ENCODE measurements at places on chromosomes 3 and 15.

DNA sequence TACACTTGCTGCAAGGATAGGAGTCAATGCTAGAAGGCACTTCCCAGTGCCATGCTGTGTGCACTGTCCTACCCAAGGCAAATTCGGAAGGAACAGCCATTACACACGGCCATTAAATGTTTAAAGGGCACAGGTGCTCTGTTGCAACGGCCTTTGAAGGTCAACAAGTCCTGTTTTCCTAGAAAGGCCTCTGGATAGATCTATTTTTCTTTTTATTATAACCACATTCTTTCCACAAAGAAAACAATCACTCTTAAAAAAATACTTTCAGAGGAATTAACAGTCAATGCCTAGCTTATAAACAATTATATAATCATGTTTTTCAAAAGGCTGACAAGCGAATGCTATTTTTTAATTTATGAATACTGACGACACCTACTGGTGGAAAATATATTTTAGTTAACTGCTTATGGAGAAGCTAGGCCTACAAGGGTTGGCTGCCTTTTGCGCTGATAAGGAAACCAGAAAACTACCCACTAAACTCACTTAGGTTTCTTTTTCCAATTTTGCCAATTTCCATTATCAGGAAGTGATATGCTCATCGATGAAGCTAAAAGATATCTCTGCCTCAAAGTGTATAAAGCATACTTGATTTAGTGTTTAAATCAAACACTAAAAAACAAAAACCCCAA is 2.4 kb downstream of the ARHGEF3 start:
- DNase-seq = peak; percentile 79
- no peaks in the 10 kb centered on the region for H3K27me3 ChIP-seq
- H3K4me1 ChIP-seq = peaks cover 59% of the 10 kb centered on the region
- peaks cover 42% of the 10 kb centered on the region for H3K36me3 ChIP-seq
- H3K4me3 ChIP-seq = peak overlapping the region; percentile 97
- H3K27ac ChIP-seq = peak overlapping the region; percentile 78

DNA sequence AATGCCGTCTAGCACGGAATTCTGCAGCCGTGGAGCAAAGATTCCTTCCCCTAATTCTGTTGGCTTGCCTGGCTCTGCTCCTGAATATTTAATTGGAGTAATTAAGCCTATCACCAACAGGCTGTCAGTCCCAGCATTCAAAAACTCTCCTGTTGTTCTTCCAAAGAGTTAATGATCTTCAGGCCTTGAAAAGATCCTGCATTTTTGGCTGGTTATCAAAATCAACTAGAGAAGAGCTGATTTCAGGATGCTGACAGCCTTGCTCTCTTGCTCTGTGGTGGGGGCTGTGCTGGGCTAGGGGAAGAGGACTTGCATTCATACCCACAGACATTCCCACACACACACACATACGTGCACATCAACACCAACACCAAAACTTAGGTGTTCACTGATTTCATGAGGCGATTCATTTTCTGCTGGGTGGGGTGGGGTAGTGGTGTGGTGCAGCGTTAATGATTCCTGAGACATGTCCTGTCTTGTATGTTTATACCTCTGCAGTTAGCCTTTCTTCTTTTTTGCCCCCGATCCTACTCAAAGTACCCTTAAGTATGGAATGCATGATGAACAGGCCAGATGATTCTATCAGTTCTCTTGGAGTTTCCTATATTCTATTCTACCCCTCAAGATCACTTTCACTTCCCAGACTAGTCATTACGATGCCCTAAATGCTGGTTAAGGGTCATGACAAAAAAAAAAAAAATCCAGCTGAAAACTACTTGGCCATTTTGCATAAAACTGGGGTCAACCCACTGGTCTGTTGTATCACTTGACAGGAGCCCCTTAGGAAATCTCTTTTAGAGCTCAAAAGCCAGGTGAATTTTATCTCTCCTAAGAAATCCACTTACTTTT is 42.3 kb downstream of the CPN2 start:
- H3K4me3 ChIP-seq = peak overlapping the region; percentile 7
- H3K36me3 ChIP-seq = peaks cover 3% of the 10 kb centered on the region
- no peaks in the 10 kb centered on the region for H3K27me3 ChIP-seq

GRCh38 chr3:52509753-52510328 is 14.7 kb downstream of the STAB1 start:
- no peaks in the 10 kb centered on the region for H3K4me1 ChIP-seq
- no peaks in the 10 kb centered on the region for H3K27me3 ChIP-seq
- H3K36me3 ChIP-seq = no peaks in the 10 kb centered on the region
- H3K4me3 ChIP-seq = no peak overlapping the region
- no peak overlapping the region for H3K27ac ChIP-seq

DNA sequence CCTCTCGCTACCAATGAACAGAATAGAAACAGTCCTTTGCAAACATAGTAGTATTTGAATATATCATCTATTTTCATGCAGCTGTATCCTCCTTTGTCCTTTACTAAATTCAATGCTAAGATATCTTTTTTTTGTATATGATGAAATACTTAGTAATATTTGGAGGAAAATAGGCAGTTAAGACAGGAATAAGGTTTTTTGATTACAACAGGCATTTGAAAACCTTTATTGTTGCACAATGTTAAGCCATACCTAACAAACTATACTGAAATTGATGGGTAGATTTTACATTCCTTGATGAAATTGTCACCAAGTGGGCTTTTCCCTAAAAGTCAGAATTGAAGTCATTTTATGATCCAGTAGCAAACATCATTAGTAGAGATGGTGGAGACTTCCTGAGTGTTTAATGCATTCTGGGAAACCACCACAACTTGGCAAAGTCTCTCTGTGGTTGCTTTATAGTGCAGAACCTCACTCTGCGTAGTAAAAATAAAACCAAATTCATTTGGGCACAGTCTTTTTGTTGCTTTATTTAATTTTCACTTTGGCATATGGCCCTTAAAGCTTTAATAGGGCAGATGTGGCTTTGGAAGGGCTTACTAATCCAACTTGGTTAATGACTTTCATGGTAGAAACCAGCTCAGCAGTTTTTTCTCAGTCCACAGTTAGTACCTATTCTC is 216.0 kb downstream of the DIPK2A start:
- H3K36me3 ChIP-seq = no peaks in the 10 kb centered on the region
- H3K27ac ChIP-seq = no peak overlapping the region
- H3K4me3 ChIP-seq = no peak overlapping the region
- no peaks in the 10 kb centered on the region for H3K4me1 ChIP-seq

- H3K4me1 ChIP-seq = peaks cover 37% of the 10 kb centered on the region
- DNase-seq = no peak
- no peak overlapping the region for H3K27ac ChIP-seq
- no peaks in the 10 kb centered on the region for H3K27me3 ChIP-seq
- no peak overlapping the region for H3K4me3 ChIP-seq
Measured at GRCh38 chr15:40766906-40767837, 2.6 kb upstream of the C15orf62 start.

DNA sequence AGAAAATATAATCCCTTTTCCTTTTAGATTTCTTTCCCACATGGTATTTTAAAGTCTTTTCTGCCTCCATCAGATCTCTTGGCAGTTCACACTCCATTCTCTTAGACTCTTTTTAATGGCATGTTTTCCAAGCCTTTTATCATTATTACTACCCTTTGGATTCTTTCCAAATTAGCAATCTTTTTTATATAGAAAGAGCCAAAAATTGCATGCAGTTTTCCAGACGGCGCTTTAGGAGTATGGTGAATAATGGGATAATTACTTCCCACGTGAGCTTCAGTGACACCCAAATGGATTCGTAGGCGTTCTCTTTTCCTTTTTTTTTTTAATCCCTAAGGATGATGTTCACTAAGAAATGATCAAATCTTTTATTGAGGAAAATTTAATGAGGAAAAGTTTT is 354.8 kb upstream of the DNAJC19 start:
- no peaks in the 10 kb centered on the region for H3K4me1 ChIP-seq
- no peaks in the 10 kb centered on the region for H3K36me3 ChIP-seq
- no peak overlapping the region for H3K27ac ChIP-seq
- no peak overlapping the region for H3K4me3 ChIP-seq
- H3K27me3 ChIP-seq = no peaks in the 10 kb centered on the region
- DNase-seq = peak; percentile 3

DNA sequence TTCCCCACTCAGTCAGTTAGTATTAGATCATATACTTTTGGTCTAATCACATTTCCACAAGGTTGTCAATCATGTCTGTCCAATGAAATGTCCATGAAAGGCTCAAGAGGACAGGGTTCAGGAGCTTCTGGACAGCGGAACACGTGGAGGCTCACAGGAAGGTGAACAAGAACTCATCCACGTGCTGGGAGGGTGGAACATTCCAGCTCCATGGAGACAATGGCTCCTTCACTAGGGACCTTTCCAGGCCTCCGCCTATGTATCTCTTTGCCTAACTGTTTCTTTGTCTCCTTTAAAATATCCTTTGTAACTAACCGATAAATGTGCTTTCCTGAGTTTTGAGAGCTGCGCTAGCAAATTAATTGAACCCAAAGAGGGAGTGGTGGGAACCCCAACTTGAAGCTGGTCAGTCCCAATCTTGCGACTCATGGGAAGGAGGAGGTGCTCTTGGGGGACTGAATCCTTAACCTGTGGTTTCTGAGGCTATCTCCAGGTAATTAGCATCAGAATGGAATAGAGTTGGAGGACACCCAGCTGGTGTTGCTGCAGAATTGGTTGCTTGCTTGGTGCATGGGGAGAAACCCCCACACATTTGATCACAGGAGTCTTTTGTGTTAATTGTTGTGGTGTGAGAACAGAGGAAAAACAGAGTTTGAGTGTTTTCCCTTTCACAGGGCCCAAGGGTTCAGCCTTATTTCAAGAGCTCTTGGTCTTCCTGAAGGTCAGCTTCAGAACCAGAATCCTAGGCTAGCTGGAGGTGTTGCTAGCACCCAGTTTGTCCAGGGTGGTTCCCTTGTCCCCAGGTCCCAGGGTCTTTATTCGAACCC is 3.0 kb upstream of the TKT start:
- H3K4me1 ChIP-seq = peaks cover 12% of the 10 kb centered on the region
- no peak overlapping the region for H3K27ac ChIP-seq
- DNase-seq = no peak
- H3K27me3 ChIP-seq = peaks cover 2% of the 10 kb centered on the region
- no peak overlapping the region for H3K4me3 ChIP-seq

- H3K4me3 ChIP-seq = peak overlapping the region; percentile 79
- peaks cover 78% of the 10 kb centered on the region for H3K36me3 ChIP-seq
- H3K27ac ChIP-seq = peak overlapping the region; percentile 94
- H3K4me1 ChIP-seq = peaks cover 84% of the 10 kb centered on the region
- DNase-seq = no peak
Measured at GRCh38 chr3:5197022-5197421, 9.5 kb downstream of the EDEM1 start.

- H3K4me3 ChIP-seq = no peak overlapping the region
- peaks cover 24% of the 10 kb centered on the region for H3K36me3 ChIP-seq
- peaks cover 7% of the 10 kb centered on the region for H3K4me1 ChIP-seq
Measured at GRCh38 chr3:138238711-138239110, 51.6 kb downstream of the ARMC8 start.

DNA sequence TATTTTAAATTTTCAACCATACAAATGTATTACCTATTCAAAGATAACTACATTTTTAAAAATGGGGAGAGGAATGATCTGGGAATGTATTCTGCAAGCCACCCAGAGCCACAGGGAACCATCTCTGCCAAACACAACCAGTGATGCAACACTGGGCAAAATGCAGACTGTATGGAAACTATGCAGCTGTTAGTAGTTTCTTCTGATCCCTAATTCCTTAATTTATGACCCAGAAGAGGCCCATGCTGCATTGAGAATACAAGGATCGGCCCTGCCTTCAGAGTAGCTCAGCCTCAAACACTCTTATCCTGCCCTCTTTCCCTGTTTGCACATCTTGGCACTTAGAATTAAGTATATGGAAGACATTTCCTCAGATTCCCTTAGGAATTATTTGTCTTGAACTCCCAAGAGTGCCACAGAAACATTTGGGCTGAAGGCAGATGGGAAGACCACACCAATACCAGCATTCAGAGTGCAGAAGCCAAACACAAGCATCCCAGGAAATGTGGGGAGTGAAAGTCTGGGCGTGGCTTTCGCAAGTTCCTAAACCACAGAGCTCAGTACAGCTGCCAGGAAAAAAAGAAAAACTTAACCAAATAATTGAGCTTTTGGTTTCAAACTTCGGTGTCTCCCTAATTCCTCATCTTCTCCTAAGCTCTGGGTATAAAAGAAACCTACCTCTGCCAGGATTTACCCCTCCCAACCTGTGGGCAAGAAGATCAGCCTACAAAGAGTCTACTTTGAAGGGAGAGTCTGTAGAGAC is 5.3 kb downstream of the SNUPN start:
- peaks cover 24% of the 10 kb centered on the region for H3K4me1 ChIP-seq
- no peak for DNase-seq
- peak overlapping the region; percentile 82 for H3K27ac ChIP-seq
- no peaks in the 10 kb centered on the region for H3K27me3 ChIP-seq
- peak overlapping the region; percentile 58 for H3K4me3 ChIP-seq
- H3K36me3 ChIP-seq = peaks cover 33% of the 10 kb centered on the region

DNA sequence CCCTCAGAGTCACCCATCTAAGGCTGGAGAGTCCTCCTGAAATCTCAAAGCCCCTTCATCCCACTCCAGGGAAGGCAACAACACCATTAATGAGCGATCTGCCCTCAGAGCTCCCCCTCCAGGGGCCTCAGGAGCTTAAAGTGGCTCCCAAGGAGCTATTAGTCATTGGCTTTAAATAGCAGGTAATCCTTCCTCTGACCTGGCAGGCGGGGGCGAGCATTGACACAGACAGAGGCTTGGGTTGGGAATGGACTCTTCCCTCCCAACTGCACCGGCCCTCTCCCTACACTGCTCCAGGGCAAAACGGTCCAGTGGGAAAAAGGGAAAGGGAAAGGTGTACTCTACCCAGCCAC is 1.4 kb downstream of the MFGE8 start:
- DNase-seq = no peak
- H3K4me3 ChIP-seq = peak overlapping the region; percentile 89
- peaks cover under 1% of the 10 kb centered on the region for H3K27me3 ChIP-seq
- peaks cover 13% of the 10 kb centered on the region for H3K4me1 ChIP-seq
- no peaks in the 10 kb centered on the region for H3K36me3 ChIP-seq

DNA sequence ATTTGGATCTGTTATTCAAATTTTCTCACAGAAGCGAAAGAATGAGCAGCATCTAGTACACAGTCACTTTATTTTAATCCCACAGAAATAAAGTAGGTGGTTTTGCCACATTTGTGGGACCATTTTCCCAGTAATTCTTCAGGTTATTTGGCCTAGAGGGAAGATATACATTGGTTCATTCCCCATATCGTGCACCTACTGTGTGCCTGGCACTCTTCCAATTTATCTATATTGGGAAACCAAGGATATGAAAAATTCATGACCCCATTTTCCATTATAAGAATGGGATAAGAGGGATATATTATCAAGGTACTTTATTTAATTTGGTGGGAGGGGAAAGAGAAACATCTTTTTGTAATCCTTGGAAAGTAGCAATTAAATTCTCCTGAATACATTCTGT is 35.1 kb downstream of the TRIP4 start:
- H3K4me1 ChIP-seq = peaks cover 12% of the 10 kb centered on the region
- DNase-seq = no peak
- no peak overlapping the region for H3K4me3 ChIP-seq
- H3K27ac ChIP-seq = no peak overlapping the region
- no peaks in the 10 kb centered on the region for H3K27me3 ChIP-seq

All from activated CD4-positive, alpha-beta T cell treated with anti-CD3 and anti-CD28 coated beads, Interleukin-2, amount 10 ng/mL, durations not matched to agents 24 days and 14 days (primary cell).